Choroid plexus epithelial cell (primary cell): ENCODE measurements at places on chromosomes 7 and 10.
A peak's percentile ranks its signal among the peaks of the same experiment; 100 is the strongest.

GRCh38 chr10:104233817-104234216 is 1.7 kb upstream of the CFAP43 start:
- DNase-seq, result no peak

DNA sequence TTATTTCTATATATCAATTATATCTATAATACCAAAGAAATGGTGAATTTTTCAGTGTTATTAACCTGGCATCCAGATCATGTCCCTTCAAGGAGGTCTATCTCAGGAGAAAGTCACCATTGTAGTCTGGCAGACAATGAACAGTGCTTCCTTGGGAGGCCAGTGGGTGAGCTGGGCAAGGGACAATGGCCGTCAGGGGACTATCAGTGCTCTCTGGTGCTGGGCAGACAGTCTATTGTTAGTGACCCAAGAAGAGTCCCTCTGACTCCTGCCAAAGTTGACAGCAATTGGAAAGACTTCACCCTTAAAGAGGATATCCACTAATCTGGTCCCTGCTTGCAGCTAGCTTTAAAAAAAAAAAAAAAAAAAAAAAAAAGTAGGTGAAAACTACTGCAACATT is 7.1 kb downstream of the JAZF1 start:
- DNase-seq, result no peak

DNA sequence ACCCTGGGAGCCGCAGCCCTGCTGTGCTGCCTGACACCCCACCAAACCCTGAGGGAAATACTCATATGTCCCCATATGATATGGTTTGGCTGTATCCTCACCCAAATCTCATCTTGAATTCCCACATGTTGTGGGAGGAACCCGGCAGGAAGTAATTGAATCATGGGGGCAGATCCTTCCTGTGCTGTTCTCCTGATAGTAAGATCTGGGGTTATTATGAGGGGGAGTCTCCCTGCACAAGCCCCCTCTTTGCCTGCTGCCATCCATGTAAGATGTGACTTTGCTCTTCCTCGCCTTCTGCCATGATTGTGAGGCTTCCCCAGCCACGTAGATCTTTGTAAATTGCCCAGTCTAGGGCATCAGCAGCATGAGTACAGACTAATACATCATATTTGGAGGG is 68.7 kb downstream of the RGS10 start:
- no peak for DNase-seq

- DNase-seq, result peak; percentile 56
Measured at GRCh38 chr7:80095545-80095944, 39.1 kb upstream of the GNAI1 start.

DNA sequence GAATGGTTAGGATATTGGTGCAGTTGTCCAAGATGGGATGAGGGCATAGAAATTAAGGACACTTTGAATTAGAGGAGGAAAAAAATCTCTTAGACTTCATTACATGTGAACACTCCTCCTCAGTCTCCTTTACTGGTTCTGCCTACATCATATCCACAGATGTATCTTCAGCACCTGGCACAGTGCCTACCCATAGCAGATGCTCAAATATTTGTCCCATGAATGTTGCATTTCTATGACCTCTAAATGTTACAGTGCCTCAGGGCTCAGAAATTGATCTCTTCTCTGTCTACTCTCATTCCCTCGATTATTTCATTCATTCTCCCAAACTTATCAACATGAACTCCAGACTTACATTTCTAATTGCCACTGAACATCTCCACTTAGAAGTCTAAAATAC is 17.1 kb downstream of the CNNM1 start:
- DNase-seq, result peak; percentile 27

DNA sequence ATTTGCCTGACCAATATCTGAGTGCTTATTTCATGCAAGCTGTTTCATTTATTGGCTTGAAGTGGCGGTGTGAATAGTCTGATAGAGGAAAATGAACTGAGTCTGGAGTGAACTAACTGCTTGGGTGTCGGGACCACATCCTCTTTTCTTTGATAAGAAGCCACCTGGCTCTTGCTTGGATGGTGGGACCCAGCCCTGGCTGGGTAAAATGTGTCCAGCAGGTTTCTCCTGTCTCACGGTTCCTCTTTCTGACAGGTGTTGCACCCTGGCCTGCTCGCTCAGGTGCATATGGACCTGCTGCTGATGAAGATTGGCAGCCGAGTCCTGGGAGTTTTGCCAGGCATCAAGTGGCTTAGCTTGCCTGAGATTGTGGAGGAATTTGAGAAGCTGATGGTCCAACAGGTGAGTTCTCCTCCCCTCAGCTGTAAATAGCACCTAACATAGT is 1.6 kb downstream of the ADCK2 start:
- DNase-seq, result no peak

DNA sequence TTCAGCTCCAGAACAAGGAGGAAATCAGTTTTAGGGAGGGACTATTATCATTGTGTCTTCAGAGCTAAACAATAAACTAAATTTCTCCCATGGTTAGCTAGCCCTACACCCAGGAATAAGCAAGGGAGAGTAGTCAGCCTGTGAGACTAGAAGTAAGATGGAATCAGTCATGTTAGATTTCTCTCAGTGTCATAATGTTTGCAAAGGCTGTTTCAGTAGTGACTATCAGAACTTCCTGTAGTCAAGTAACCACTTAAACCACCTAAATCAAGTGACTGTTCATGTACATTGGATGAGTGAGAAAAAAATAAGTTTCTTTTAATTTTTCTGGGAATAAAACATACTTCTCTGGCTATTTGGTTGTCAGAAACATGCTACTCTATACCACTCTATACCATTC is 121.6 kb downstream of the KCND2 start:
- no peak for DNase-seq

DNA sequence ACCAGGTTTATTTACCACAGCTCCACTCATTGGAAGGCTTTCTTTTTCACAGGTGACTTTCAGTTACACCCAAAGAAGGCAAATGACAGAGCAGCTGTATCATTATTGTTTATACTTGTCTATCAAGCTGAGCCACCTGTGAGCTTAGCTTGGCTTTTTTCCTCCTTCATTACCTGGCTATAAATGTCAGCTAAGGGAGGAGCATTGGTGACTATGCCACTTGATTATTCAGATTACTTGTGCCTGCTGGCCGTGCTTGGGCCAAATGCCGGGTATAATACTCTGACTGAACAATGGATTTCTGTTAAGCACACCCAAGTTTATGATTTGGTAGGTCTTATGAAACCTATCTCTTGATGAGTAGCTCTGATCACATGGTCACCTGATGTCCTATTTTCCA is 9.9 kb upstream of the GNAT3 start:
- DNase-seq, result no peak

DNA sequence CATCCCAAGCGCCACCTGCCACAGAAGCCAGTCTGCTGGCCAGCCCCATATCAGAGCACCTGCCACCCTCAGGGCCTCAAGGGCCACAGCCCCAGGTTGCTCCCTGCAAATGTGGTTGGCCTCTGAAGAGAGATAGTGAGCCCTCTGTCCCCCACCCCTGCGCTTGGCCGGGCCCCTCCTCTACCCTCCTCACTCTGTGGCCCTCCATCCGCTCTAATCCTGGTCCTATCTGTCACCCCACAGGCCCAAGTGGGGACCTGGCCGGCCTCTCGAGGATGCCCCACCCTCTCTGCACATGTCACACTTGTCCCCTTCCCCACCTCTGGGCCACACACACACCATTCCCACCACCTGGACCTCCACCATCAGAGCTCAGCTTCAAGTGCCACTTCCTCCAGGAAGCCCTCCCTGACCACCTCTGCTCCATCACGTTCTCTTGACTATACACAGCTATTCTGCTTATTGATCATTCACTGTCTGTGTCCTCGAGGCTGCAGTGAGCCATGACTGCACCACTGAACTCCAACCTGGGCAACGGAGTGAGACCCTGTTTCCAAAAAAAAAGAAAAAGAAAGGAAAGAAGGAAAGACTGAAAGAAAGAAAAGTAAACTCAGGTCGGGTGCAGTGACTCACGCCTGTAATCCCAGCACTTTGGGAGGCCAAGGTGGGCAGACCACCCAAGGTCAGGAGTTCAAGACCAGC is 42.4 kb downstream of the TNRC18 start:
- DNase-seq, result no peak

DNA sequence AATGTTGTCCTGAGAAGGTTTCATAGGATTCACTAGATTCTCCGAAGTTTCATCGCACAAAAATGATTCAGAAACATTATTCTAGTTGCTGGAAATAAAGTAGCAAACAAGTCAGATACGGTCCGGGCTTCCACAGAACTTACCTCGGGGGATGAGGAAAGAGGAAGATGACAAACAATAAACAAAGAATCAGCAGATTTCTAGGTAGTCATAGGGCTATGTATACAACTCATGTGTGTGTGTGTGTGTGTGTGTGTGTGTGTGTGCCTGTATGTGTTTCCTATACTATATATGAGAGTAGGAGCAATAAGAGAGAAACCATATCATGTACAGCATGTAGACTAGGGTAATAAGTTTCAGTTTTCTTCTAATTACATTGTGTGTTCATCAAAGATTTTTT is 16.5 kb downstream of the TMEM236 start:
- DNase-seq, result no peak

- DNase-seq, result no peak
Measured at GRCh38 chr7:29809533-29810155, 3.3 kb downstream of the WIPF3 start.

DNA sequence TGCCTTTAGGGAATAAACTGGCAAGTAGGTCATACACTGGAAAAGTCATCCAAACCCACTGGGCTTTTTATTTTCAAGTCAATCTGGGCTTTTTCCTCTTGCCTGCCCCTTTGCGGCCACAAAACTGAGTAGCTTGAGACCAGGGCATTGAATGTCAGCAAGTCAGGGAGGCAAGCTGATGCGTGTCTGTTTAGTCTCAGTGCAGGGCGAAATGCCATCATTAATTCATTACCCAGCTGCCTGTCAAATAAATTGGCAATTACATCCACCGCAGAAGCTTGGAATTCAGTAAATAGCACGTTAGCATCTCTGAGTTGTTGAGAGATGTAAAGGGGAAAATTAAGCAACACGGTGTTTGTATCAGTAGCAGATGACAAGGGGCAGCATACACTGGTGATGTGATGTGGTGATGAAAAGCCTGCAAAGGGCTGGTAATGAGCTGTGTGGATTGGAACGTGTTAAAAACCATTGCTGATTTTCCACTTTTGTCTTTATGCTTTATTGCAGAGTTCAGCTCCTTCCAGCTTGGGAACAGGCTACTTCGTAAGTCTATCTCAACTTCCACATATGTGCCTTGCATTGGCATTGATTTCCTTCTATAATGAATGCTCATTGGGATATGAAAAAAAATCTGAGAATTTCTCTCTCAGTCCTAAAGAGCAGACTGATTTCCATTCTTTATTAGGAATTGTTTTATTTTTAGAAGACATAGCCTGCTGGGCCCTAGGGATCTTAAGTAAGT is 535.9 kb downstream of the AUTS2 start:
- no peak for DNase-seq
